ENCODE measurements at places on chromosomes 12 and 14.
A peak's percentile ranks its signal among the peaks of the same experiment; 100 is the strongest.

GRCh38 chr12:93616584-93617101 is 44.2 kb downstream of the SOCS2 start:
- DNase-seq, result no peak

GRCh38 chr12:101021442-101021841 is 188.6 kb downstream of the SLC5A8 start:
- DNase-seq, result no peak

GRCh38 chr12:108855284-108856169 is 1.9 kb downstream of the SSH1 start:
- no peak for DNase-seq

DNA sequence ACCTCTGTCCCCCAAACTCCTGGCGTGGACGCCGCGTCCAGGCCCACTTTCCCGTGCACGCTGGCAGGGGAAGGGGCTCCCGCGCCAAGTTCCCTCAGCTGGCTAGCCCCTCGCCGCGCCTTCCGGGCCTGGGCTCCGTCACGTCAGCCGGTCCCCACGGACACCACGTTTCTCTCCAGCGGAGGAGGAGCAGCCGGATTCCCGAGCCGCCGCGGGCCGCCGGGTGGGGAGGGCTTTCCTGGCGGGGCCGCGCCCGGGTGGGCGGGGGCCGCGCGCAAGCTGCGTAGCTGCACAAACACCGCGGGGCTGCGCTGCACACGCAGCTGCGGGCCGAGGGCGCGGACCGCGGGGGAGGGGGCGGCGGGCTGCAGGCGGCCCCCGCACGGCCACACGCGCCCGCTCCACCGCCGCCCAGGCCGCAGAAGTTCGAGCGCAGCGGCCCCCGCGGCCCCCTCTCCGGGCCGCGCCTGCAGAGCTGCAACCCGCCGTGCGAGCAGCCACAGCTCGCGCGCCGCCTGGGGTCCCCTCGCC is 45.1 kb upstream of the PNMA1 start:
- DNase-seq, result peak; percentile 89

DNA sequence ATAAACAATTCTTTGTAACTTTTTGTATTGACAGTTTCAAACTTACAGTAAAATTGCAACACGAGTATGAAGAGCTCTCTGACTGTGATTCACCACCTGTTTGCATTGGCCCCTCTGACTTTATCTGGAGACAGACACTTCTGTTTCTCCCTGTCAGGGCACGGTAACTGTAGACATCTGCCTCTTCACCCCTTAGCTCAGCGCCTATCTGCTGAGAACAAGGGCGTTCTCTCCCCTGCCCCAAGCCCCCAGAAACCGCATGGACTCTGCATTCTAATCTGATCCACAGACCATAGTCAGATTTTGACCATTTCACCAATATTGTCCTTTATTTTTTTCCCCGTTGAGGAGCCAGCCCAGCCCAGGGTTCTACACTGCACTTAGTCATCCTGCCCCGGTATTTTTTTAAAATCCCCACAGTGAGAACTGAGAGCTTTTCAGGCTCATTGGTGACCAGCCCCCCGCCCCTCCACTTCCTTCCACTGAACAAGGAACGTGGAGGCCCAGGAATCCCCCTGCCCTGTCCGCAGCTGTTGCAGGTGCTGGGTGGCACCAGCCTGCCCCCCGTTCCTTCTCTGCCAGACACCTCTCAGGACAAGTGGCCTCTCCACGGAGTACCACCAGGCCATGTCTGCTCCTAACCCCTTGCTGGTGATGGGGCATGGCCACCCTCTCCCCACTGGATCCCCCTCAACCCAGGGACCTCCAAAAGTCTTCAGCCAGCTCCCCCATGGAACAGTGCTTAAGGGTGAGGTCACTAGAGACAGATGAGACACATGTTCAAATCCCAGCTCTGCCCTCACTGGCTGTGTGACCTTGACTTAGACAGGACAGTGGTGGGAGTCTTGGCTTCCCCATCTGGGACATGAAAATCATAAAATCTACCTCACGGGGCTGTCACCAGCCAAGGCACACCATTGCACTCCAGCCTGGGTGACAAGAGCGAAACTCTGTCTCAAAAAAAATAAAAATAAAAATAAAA is 11.2 kb downstream of the RHOF start:
- DNase-seq, result peak; percentile 81

DNA sequence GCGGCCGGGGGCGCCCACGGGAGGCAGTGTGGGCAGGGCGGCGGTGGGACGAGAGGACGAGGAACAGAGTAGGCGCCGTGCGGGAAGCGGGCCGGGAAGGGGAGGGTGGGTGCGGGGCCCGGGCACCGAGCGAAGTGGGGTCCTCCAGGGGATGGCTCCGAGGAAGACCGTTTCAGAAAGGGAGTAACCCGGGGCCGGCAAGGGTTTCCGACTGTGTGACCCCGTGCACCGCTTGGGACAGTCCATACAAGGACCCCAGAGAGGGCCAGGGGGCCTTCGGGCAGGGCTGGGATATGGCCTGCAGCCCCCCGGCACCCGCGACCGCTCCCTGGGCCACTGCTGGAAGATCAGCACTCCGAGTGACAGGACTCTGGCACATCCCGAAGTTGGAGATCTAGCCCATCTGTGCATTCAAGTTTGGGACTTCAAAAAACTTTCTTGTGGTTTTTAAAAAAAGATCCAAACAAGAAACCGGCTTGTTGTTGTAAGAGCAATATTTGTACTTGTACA is 448 bp downstream of the TSPAN9 start:
- peak; percentile 64 for DNase-seq

DNA sequence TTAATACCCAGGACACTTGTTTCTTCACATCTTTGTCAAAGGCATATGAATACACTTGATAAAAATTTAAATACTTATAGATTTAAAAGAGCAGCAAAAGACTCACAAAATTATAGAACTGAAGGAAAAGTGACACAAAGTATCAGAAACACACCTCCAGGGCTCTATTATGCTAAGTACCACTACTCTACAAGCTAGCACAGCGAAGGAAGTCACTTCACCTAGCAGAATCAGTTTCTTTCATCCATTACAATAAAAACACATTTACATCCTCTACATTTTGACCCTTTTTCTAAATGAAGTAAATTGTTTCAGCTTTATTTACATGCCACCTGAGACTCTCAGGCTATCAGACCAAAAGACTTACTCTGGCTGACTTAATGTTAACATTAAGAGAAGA is 26.6 kb upstream of the PTPRB start:
- no peak for DNase-seq
